ENCODE measurements at places on chromosomes 16 and 17. TPM values are rescaled to one million over a fixed set of nuclear protein-coding genes. Genes with fewer than 3 reads are reported as not detected.

The TBX21 gene
- total RNA-seq = 1.0 TPM

The NPIPA3 gene
- 1.9 TPM for total RNA-seq

The ENPP7 gene
- not detected for total RNA-seq

The GUCY2D gene
- not detected for total RNA-seq

The PERCC1 gene
- not detected for total RNA-seq

The KRTAP1-1 gene
- not detected for total RNA-seq

Measured in breast epithelium (tissue), 4 donors.